ENCODE measurements at places on chromosomes 6 and 20.

GRCh38 chr20:49278818-49279676 lies 1.2 kb upstream of the ZNFX1 start:
- no peak for DNase-seq

DNA sequence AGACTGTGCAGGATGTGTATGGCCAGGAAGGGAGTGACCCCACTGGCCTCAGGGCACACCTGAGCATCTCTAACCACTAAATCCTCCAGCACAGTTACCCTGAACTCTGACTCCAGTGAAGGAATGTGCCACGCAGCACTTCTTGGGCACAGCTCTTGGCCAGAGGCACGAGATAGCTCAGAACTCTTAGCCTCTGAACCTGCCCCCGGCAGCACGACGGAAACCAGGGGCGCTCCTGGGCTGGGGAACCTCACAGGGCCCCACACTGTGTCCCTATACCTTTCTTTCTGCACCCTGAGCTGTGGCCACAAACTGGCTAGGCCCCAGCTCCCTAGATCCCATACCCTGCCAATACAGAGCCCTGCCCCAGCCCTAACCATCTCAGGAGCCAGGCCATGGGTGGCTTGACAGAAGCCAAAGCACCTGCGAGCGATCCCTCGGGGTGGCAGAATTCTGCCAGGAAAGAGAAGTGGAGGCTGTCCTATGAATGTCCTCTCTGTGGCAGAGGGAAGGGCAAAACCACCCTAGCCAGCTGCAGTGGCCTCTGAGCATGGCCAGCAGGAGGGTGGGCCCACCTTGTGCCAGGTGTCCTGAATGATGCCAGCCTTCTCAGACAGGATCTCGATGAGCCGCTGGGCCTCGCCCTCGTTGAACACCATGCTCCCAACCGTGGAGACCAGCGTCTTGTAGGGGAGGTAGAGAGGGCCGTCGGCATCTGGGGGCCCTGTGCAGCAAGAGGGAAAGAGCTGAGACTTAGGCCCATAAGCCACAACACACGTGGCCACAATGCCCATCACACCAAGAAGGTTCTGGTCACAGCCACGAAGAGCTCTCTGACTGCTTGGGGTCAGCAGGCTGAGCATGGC lies 39.4 kb downstream of the RRBP1 start:
- DNase-seq: no peak

DNA sequence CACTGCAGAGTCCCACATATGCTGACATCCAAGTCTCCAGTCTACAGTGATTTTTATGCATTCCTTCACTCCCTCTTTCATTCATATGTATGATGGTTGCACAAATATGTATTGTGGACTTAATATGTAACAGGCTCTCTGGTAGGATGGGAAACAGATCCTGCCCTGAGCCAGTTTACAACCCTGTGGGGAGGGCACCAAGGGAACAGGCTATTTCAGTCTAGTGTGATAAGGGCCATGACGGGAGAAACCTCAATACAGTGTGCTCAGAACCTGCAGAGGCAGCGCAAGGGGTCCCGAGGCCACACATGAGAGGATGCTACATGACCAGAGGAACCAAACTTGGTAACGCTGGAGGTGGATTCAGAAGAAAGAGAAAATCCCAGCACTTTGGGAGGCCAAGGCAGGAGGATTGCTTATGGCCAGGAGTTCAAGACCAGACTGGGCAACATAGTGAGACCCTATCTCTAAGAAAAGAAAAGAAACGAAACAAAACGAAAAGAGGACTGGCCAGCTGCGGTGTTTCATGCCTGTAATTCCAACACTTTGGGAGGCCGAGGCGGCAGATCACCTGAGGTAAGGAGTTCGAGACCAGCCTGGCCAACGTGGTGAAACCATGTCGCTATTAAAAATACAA lies 249.8 kb upstream of the JARID2 start:
- DNase-seq: no peak

- no peak for DNase-seq
Observed at GRCh38 chr6:22413681-22414311, 117.0 kb upstream of the PRL start.

DNA sequence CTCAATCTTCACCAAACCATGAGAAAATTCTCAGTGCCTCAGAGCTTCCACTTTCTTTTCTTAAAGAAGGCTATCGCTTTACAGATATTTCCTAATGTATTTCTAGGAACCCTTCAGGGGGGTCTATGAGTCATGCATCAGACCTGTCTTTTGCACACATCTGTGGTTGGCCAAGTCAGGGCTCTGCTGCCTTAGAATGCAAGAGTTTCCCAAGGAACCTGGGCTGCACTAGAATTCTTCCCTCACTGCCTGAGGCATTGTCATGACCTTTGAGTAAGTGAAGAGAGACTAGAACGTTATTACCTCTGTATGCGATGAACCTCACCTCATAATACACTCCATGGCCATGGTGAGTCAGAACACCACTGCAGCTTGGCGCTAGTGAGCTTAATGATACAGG lies 365.0 kb upstream of the ID4 start:
- DNase-seq: no peak

- no peak for DNase-seq
Observed at GRCh38 chr20:31837896-31838397, 7.5 kb downstream of the FOXS1 start.

GRCh38 chr6:28711788-28712341 lies 186.2 kb downstream of the GPX5 start:
- DNase-seq: no peak
